ENCODE measurements at places on chromosomes 4 and X. TPM values are rescaled to one million over a fixed set of nuclear protein-coding genes. Genes with fewer than 3 reads are reported as not detected.

- no peak for DNase-seq
Measured at GRCh38 chrX:115531818-115532403, 29.1 kb upstream of the PLS3 start.

GTPBP6 gene
- total RNA-seq: 34.2 TPM

KLF8 gene
- total RNA-seq: 27.4 TPM

DNA sequence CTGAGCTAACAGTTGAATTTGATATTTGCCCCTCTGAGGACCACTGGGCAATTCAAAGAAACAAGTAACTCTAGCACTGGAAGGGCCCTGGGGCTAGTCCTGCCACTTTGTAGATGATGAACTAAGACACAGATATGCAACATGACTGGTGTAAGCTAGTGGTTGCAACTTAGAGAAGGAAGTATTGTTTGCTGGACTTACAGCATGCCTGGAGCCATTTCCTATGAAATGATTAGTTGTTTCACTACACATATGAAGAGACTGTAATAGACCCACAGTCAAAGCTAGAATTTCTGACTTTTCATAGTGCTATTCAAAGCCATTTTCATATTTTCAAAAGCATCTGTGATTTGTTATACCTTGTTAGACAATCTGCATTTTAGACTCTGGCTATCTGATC is 96.2 kb downstream of the TSPAN7 start:
- DNase-seq: no peak

DNA sequence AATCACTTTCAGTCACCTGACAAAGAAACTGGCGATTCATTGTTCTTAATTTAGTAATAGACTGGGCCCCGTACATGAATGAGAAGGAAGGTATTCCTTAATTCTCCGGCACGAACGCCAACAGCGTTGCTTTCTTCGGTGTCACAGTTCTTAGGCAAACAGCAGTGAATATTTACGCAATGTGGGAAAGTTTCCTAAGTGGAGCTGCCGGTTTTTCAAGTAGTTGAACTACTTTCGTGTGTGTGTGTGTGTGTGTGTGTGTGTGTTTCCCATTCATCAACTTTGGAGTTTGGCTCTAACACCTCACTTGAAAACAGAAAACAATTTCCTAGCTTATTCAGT is 651 bp downstream of the NXT2 start:
- no peak for DNase-seq

DNA sequence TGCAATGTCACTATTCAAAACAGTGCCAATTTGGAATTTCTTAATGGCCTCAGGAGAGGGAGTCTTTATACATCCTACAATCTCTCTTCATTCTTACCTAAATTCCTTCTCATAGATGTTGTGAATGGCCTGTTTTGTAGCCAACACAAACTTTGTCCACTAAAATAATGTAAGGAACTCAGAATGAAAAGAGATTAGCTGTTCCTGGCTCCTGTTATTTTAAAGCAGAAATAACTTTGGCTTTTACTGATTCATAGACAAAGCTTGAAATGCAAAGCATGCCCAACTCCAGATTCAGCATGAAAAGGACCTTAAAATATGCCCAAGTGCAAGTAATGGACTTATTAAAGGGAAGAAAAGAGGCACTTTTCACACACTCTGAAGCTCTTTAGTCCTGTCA is 146.0 kb upstream of the GPC4 start:
- DNase-seq: no peak

All from omental fat pad (tissue), 4 donors.